ENCODE measurements at places on chromosomes 7 and 10.

DNA sequence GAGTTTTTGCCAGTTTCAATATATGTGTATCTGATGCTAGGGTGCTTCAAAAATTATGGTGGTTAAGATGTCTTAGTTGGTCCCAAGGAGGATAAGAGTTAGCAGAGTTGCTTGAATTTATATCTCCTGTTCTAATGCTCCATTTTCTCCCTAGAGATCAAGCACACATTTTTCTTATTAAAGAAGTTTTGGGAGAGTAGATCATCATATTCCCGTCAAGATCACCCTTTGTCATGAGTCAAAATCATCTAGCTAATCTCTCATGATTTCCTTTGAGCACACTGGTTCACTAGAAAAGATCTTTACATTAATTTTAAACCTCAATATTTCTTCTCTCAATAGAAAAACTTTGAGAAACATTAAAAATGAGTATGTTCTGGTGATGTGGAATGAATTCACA is 429.9 kb upstream of the SEMA3A start:
- H3K4me3 ChIP-seq, result no peak overlapping the region
- no peak for DNase-seq
- no peaks in the 10 kb centered on the region for H3K27me3 ChIP-seq
- H3K4me1 ChIP-seq, result no peaks in the 10 kb centered on the region
- no peak overlapping the region for H3K27ac ChIP-seq

- no peak for DNase-seq
- H3K4me1 ChIP-seq, result no peaks in the 10 kb centered on the region
- no peaks in the 10 kb centered on the region for H3K27me3 ChIP-seq
- H3K4me3 ChIP-seq, result no peak overlapping the region
- H3K36me3 ChIP-seq, result no peaks in the 10 kb centered on the region
Observed at GRCh38 chr7:125222596-125222995, 293.0 kb upstream of the POT1 start.

DNA sequence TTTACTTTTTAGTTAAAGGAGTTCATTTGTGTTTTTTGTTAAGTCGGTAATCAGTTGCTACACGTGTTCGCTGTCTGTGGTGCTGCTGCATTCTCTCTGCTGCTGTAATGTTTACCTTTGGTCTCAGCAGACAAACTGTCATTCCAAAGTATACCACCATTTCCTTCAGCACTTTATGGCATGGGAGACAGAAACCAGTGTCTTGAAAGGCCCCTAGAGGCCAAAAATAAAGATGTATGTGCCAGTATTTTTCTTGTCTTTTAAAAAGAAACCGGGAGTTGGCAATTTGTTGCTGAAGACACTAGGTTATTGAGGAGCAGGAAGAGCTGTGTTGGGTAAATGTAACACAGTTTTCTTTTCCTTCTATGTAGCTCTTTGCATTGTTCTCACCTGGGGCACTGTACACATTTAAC is 24.1 kb downstream of the ZNF92 start:
- H3K4me1 ChIP-seq, result no peaks in the 10 kb centered on the region
- no peak for DNase-seq
- no peak overlapping the region for H3K4me3 ChIP-seq
- no peak overlapping the region for H3K27ac ChIP-seq
- H3K36me3 ChIP-seq, result peaks cover 5% of the 10 kb centered on the region
- no peaks in the 10 kb centered on the region for H3K27me3 ChIP-seq

DNA sequence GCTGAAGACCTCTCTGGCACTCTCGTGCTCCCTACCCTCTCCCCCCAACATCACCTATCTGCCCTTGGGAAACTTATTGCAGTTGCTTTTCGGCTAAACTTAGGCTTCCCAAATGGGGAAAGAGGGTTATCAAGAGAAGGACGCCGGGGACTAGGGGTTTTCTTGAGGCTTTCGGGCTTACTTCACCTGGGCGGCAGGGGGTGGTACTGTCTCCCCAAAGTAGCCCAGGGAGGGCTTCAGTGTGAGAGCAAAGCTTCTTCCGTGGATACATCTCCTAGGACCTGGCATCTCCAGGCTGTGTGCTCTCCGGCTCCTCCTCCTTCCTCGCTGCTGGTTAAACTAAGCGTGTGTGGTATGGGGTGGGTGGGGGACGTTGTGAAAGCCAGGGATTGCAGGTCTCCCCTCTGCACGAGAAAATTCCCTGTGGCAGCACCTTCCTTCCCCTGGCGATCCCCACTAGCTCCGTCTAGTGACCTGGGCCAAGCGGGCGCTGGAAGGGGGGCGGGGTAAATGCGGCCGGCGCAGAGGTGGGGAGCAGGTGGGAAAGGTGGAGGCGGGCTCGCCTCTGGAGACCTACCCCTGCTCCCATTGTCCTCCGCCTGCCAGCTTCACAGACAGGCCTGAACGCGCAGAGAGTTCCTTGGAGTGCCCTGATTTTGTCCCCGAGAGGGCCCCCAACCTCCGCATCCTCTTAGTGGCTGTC is 1.1 kb downstream of the PLXDC2 start:
- DNase-seq, result peak; percentile 19
- no peaks in the 10 kb centered on the region for H3K36me3 ChIP-seq
- peaks cover 17% of the 10 kb centered on the region for H3K4me1 ChIP-seq

DNA sequence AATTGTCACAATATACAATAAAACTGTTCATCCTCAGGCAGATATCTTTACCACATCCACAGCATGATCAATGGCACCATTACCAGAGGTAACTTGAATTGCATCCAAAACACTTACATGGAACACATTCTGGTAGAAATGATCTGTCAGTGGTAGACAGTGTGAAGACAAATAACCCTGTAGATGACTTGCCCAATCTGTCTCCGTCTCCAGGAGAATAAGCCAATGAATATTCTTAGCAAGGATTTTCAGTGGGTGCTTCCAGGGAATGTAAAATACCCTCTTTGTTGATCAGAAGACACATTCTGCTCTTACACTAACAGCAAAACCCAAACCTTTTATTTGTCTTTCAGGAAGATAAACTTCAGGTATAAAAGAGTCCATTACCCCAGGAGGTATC is 43.8 kb downstream of the VWC2 start:
- H3K36me3 ChIP-seq, result no peaks in the 10 kb centered on the region
- H3K4me1 ChIP-seq, result no peaks in the 10 kb centered on the region
- no peak for DNase-seq
- H3K4me3 ChIP-seq, result no peak overlapping the region
- H3K27ac ChIP-seq, result no peak overlapping the region

GRCh38 chr7:79465551-79465950 is 12.1 kb upstream of the MAGI2 start:
- H3K36me3 ChIP-seq, result no peaks in the 10 kb centered on the region
- DNase-seq, result no peak
- H3K27me3 ChIP-seq, result no peaks in the 10 kb centered on the region
- no peak overlapping the region for H3K4me3 ChIP-seq
- H3K27ac ChIP-seq, result no peak overlapping the region

GRCh38 chr7:133434246-133434865 is 181.5 kb downstream of the EXOC4 start:
- H3K4me3 ChIP-seq, result no peak overlapping the region
- H3K36me3 ChIP-seq, result no peaks in the 10 kb centered on the region
- H3K27me3 ChIP-seq, result no peaks in the 10 kb centered on the region

DNA sequence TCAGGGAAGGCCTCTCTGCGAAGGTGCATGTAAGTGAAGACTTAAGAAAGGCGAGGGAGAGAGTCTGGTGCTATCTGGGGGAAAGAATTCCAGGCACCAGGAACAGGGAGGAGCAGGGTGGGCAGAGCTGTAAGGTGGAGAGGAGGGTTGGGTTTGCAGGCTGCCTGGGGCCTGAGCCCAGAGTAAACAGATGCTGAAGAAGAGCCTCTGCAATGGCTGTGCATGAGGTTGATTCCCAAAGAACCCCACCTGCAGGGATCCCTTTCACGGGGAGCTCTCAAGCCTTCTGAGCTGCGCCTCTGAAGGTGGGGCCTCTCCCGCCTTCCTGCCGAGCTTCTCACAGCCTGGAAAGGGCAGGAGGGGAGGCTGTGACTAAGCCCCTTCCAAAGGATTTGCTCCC is 115.1 kb downstream of the RNF216 start:
- H3K36me3 ChIP-seq, result peaks cover 14% of the 10 kb centered on the region
- no peak overlapping the region for H3K27ac ChIP-seq
- H3K4me1 ChIP-seq, result peaks cover 17% of the 10 kb centered on the region
- H3K4me3 ChIP-seq, result no peak overlapping the region
- no peak for DNase-seq
- H3K27me3 ChIP-seq, result no peaks in the 10 kb centered on the region

DNA sequence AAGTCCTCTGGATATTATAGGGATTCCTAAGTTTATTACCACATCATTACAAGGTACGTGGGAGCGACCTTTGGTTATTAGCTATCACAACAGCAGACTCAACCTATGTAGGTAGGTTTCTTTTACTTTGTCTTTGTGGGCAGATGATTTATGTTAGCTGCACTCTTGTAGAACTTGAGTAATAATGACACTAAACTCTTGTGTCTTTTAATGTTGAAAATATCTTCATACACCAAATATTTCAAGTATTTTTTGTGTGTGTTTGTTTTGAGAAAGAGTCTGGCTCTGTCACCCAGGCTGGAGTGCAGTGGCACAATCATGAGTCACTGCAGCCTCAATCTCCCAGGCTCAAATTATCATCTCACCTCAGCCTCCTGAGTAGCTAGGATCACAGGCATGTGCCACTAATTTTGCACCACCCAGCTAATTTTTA is 19.2 kb upstream of the SUPV3L1 start:
- H3K4me3 ChIP-seq, result no peak overlapping the region
- no peaks in the 10 kb centered on the region for H3K27me3 ChIP-seq
- no peaks in the 10 kb centered on the region for H3K4me1 ChIP-seq
- H3K27ac ChIP-seq, result no peak overlapping the region
- H3K36me3 ChIP-seq, result peaks cover 27% of the 10 kb centered on the region

GRCh38 chr10:131446171-131446570 is 134.7 kb upstream of the TCERG1L start:
- no peaks in the 10 kb centered on the region for H3K4me1 ChIP-seq
- no peak overlapping the region for H3K27ac ChIP-seq
- H3K4me3 ChIP-seq, result no peak overlapping the region
- H3K27me3 ChIP-seq, result no peaks in the 10 kb centered on the region
- no peaks in the 10 kb centered on the region for H3K36me3 ChIP-seq

- H3K27ac ChIP-seq, result no peak overlapping the region
- DNase-seq, result no peak
- no peaks in the 10 kb centered on the region for H3K4me1 ChIP-seq
Observed at GRCh38 chr7:20894806-20895205, 108.1 kb upstream of the SP8 start.

GRCh38 chr7:70857793-70858545 is 274.0 kb upstream of the GALNT17 start:
- H3K36me3 ChIP-seq, result no peaks in the 10 kb centered on the region
- DNase-seq, result no peak
- H3K27ac ChIP-seq, result no peak overlapping the region
- no peaks in the 10 kb centered on the region for H3K4me1 ChIP-seq
- no peak overlapping the region for H3K4me3 ChIP-seq

GRCh38 chr10:100319707-100320402 is 10.2 kb downstream of the PKD2L1 start:
- H3K36me3 ChIP-seq, result no peaks in the 10 kb centered on the region
- peaks cover 2% of the 10 kb centered on the region for H3K27me3 ChIP-seq
- DNase-seq, result no peak
- no peaks in the 10 kb centered on the region for H3K4me1 ChIP-seq

GRCh38 chr10:111129363-111129762 is 52.5 kb downstream of the ADRA2A start:
- no peak overlapping the region for H3K4me3 ChIP-seq
- no peak overlapping the region for H3K27ac ChIP-seq
- no peak for DNase-seq

GRCh38 chr10:72981028-72981881 is 26.6 kb upstream of the PLA2G12B start:
- DNase-seq, result no peak
- no peaks in the 10 kb centered on the region for H3K36me3 ChIP-seq
- no peaks in the 10 kb centered on the region for H3K27me3 ChIP-seq
- H3K27ac ChIP-seq, result no peak overlapping the region
- no peak overlapping the region for H3K4me3 ChIP-seq
- no peaks in the 10 kb centered on the region for H3K4me1 ChIP-seq

GRCh38 chr10:124704428-124705380 is 39.5 kb downstream of the FAM53B start:
- H3K36me3 ChIP-seq, result peaks cover 70% of the 10 kb centered on the region
- no peaks in the 10 kb centered on the region for H3K27me3 ChIP-seq
- no peak for DNase-seq
- no peak overlapping the region for H3K4me3 ChIP-seq
- peaks cover 97% of the 10 kb centered on the region for H3K4me1 ChIP-seq

DNA sequence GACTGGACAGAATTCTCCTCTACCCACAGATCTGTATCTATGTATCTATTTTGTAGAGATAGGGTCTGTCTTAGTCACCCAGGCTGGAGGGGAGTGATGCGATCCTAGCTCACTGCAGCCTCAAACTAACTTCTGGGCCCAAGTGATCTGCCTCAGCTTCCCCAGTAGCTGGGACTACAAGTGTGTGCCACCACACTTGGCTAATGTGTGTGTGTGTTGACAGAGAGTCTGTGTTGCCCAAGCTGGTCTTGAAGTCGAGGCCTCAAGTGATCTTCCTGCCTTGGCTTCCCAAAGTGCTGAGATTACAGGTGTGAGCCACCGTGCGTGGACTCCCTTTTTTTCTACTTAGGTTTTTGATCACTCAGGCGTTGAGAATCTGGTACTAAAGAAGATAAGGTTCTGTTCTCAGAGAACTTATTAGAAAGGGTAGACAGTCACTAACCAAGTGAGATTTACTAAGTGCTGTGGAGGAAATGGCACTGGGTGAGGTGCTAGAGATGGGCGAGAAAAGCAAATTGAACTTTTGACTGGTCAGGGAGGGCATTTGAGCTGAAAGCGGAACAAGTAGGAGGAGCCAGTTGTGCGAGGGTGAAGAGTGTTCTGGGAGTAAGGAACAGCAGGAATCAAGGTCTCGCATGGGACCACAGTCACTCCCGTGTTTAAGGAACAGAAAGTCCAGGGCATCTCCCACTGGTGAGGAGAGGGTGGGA is 18.0 kb downstream of the NDUFB2 start:
- no peak overlapping the region for H3K27ac ChIP-seq
- no peaks in the 10 kb centered on the region for H3K36me3 ChIP-seq
- H3K27me3 ChIP-seq, result no peaks in the 10 kb centered on the region
- no peak for DNase-seq
- H3K4me3 ChIP-seq, result no peak overlapping the region

GRCh38 chr7:47614450-47614849 is 32.5 kb upstream of the TNS3 start:
- no peak for DNase-seq
- no peaks in the 10 kb centered on the region for H3K36me3 ChIP-seq
- no peak overlapping the region for H3K27ac ChIP-seq
- H3K27me3 ChIP-seq, result no peaks in the 10 kb centered on the region

DNA sequence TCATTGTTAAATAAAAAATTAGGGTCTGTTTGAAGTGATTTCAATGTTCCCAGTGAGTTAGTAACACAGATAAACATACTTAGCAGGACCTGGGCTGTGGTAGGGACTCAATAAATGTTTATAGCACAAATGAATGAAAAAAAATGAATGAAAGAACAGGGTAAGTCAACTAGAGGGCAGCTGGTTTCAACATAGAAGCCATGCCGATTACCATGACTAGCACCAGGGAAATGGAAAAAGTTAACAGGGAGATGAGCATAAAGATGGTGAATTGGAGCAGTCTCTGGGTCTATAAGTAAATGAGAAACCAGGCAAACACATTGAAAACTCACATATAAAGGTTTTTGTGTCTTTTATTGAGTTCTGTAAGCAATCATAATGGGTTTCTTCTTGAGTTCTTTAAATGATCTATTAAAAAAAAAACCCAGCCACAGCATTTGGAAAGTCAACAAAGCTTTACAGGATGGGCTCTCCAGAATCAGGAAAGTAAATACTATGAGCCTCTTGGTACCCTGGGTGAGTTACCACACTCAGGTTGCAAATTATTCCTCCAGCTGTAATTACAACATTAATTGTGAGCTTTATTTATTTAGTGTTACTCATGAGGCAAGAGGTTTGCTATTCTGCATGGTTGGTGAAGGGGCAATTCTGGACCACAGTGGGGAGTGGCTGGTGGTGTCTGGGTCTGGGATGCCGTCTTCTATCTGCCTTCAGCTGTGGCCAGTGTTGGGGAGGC is 46.1 kb upstream of the MTPN start:
- no peaks in the 10 kb centered on the region for H3K27me3 ChIP-seq
- H3K36me3 ChIP-seq, result no peaks in the 10 kb centered on the region
- H3K27ac ChIP-seq, result no peak overlapping the region
